SJCRH30 (cell line): ENCODE measurements at places on chromosomes 3 and 15.

DNA sequence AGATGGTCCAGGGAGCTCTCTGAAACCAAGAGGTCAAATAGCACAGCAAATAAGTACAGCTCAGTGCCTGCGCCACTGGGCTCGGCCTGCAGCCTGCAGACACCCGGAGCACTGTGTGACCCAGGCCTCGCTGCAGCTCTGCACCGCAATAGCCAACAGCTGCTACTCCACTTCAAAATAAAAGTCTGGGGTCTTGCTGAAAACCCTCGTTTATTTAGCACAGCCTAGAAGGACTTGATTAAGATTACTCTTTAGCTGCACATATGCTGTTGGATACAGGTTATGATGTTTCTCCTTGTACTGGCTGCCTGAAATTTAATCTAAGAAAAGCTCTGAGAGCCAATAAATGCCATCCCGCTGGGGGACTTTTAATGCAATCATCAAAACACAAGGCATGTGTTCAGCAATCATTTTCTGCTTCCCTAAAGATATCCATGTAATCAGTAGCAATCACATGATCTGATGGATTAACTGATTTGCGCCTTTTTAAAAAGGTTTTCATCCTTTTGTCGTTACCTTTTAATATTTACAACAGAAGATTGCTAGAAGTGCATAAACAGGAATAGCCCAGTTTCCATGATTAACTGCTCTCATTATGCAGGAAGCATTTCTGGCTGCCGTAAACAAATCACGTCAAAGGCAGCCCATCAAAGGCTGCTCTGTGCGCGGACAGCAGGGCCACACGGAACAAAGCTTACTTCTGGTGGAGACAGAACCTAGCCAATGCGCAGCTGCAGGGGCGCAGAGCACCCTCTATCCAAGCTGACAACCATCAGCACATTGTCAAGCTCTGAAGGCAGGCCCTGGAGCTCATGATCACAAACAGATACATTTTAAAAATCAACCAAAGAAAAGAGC lies 58.8 kb downstream of the CLASP2 start:
- peak; percentile 79 for DNase-seq

GRCh38 chr3:126558336-126559071 lies at the start of gene C3orf22:
TSS of gene C3orf22 (minus strand) at chr3:126558932. CDS start at chr3:126553390, 5,542 bp downstream.
- no peak for DNase-seq

DNA sequence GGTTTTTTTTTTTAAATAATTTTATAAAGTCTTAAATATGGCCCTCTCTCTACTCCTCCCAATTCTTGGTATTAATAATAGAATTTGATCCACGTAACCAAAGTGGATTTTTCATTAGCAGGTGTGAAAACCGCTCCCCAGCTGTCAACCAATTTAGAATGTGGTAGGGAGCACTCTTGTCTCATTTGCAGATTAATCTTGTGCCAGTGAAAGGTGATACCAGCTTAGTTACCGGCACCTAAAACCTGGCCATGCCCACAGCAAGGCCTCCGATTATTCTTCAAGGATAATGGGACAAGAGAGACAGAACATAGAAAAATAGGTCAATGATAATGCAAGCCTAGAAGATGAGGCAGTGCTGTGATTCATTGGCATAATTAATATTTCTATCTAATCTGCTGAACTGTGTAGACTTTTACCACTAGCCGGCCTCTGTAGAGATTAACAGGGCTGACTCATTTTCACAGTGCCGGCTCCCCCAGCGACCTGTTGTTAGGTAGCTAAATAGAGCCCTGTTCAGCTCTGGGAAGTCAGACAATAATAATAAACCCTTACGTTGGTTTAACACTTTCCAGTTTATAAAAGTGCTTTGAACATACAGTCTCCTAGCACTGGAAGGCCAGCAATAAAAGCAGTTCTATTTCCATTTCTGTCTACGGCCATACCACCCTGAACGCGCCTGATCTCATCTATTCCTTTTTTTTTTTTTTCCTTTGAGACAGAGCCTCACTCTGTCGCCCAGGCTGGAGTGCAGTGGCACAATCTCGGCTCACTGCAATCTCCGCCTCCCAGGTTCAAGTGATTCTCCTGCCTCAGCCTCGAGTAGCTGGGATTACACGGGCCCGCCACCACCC lies 102.9 kb downstream of the SHQ1 start:
- peak; percentile 53 for DNase-seq

DNA sequence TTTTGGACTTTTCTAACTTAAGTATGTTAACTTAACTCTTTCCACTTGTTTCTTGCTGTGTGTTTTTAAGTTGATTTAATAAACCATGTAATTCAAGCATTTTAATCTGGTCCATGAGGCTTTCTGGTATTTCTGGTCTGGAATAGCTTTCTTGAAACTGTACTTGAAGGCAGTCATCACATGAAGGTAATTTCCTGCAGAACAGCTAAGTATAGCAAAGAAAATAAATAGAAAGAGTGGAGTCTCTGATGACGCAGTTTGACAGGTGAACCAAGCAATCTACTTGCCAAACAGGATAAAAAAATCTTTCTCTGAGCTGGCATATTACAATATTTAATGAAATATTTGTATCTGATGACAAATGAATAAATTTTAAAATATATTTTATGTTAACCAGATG lies 74.9 kb downstream of the BTLA start:
- DNase-seq = no peak

GRCh38 chr15:38611228-38611627 lies 46.6 kb upstream of the RASGRP1 start:
- no peak for DNase-seq

- no peak for DNase-seq
Measured at GRCh38 chr15:57637846-57638245, 46.1 kb downstream of the MYZAP start.

- DNase-seq = no peak
Measured at GRCh38 chr15:99929266-99929665, 196.0 kb upstream of the LYSMD4 start.

- no peak for DNase-seq
Measured at GRCh38 chr3:9686050-9686550, 17.5 kb upstream of the CPNE9 start.

DNA sequence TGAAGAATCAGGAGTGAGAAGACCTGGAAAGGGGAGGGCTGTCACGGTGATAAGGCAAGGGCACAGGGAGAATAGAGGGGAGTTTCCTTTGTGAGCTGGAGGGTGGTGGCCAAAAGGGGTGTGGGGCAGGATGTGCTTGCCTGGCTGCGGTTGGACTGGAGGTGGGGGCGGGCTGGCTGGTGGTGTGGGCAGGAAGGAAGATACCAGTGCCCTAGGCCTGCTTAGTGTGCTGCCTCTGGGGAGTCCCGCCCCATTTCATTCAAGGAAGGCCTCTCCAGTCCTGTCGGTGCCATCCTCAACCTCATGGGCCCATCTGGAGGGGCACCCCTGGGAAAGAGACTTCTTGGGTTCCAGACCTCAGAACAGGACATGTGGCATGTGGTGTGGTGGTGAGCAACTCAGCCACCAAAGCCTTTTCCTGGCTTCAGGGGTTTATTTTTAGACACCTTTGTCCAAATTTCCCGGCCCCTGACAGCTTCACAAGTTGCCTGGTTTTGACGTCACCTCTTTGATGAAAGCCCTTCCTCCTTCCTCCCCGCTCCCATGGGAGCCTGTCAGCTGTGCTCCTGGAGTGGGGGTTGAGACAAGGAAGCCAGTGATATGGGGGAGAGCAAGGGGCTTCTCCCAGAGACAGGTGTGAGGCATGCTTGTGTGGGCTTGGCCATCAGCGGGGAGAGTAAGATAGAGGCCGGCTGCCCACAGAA lies 15.6 kb downstream of the TEX264 start:
- DNase-seq = peak; percentile 91

GRCh38 chr15:61824291-61824690 lies 236.0 kb downstream of the VPS13C start:
- DNase-seq = no peak

GRCh38 chr15:56467616-56468015 lies 2.7 kb upstream of the MNS1 start:
- DNase-seq = no peak

DNA sequence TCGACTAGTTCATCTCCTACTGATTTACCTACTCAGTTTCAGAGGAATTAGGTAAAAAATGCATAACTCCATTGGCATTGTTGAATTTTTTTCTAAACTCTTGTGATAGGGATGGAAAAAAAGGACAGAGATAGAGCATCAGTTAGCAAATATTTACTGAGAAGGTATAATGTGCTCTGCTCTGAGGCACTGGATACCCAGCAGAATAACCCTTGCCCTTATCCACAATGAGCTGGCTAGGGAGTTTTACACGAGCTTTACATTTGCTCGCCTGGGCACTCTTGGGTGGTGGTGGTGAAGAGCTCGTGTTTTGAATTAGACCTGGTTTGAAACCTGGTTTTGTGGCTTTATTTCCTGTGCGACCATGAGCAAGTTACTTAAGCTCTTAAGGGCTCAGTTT lies 149.6 kb downstream of the RORA start:
- no peak for DNase-seq

DNA sequence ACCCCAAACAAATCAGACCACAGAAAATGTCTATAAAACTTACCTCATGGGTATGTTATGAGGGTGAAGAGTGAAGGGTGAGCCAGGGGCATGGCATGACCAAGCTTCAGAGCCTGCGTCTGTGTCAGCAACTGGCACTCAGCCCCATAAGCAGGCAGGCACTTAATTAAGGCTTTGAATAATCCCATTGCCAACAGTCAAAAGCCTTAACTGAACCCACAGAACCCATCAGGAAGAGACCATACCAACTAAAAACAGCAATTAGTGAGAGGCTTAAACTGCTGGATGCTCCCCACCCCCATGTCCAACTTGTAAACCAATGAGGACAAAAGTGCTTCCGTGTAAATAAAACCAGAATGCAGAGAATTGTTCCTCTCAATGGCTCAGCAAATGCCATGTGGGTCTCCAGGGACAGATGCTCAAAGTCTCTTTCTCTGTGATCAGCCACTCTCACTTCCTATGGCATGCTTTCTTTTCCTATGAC lies 126.0 kb downstream of the MYLK start:
- peak; percentile 41 for DNase-seq

DNA sequence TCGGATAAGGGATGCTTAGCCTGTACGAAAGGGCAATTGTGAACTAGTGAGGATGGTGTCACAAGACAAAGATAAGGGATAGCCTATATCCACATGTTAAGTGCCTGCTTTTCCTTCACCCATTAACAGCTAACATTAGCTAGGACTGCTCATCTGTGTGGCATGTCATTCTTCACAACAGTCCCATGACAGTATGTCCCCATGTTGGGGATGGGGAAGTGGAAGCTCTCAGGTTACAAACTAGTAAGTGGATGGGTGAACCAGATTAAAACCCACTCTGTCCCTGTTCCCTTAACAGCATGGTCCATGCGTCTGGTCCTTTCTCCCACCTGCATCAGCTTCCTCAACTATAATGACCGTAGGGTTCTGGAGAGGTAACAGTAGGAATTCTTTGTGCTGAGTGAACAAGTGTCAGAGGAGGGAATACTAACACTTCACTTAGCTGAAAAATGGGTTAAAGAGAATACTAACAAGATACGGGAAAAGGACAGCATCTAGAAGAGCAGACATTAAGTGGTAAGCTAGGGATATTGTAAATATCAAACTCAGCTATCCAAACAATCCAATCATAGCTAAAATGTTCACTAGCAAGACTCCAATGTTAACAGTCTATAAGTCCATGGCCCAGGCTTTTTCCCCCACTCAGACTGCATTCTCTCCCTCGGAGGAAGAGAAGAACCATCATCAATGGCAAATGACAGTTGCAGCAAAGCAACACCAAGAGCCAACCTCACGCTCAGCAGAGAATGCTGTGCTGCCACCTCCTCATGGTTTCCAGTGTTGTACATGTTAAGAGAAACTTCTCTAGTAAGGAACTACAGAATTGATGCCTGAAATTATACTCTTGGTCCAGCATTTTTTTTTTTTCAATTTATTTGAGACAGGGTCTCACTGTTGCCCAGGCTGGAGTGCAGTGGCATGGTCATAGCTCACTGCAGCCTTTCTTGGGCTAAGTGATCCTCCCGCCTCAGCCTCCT lies 5.0 kb downstream of the RPLP1 start:
- DNase-seq = no peak

DNA sequence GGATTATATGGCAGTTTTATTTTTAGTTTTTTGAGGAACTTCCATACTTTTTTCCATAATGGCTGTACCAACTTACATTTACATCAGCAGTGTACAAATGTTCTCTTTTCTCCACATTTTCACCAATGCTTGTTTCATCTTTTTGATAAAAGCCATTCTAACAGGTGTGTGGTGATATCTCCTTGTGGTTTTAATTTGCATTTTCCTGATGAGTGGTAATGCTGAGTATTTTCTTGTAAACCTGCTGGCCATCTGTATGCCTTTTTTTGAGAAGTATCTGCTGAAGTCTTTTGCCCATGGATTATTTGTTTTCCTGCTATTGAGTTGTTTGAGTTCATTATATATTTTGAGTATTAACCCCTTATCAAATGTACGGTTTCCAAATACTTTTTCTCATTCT lies 50.6 kb downstream of the RPL39L start:
- no peak for DNase-seq

GRCh38 chr15:39743611-39744010 lies 39.0 kb downstream of the FSIP1 start:
- DNase-seq = no peak

GRCh38 chr3:151814588-151814987 lies 672 bp downstream of the AADAC start:
- no peak for DNase-seq

- DNase-seq = no peak
Measured at GRCh38 chr3:103083848-103084631, 649.2 kb downstream of the ZPLD1 start.

DNA sequence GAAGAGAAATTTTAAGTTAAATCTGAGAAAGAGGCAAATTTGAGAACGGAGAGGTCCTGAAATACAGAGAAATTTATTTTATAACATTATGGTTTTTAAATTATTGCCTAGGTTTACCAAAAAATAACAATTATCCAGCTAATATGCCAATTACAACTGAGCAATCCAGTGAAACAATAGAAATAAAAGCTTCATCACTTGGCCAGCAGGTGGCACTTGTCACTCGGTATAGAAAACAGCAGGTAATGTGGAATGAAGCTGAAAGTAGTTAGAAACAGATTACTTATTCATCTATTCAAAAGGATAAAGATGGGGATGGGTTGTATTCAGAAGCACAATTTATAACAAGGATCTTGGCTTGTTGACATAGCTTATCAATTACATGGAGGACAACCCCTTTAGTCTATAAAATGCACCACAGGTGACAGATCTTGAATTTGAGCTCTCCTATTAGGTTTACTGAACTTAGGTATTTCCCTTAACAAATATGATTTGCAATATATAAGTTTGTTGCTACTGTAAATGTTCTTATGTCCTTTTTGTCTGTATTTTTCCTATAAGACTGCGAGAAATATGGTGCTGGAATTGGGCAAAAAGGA lies 70.1 kb upstream of the GUCA1C start:
- peak; percentile 58 for DNase-seq

DNA sequence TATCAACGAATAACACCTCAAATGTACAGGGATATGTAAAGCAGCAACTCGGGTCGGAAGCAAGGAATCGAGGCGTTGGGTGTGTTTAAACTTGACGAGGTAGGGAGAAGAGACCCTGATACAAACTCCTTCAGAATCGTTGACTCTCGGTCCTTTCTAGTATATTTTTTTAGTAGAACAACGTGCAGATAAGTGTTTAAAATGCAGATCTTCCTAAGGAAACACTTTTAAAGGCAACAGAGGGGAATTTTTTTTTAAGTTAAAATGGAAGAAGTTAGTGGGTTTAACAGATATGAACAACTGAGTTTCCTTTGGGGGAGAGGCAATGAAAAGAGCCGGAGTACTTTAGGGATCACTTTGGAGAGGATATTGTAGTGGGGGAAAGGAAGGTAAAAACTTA lies 1.1 kb upstream of the KPNA4 start:
- DNase-seq = no peak
